ENCODE measurements at places on chromosomes 7 and 10. TPM values are rescaled to one million over a fixed set of nuclear protein-coding genes. Genes with fewer than 3 reads are reported as not detected.

- H3K27ac ChIP-seq: no peak overlapping the region
- no peaks in the 10 kb centered on the region for H3K27me3 ChIP-seq
- no peak overlapping the region for H3K4me3 ChIP-seq
- no peaks in the 10 kb centered on the region for H3K36me3 ChIP-seq
- peaks cover 4% of the 10 kb centered on the region for H3K4me1 ChIP-seq
Observed at GRCh38 chr7:50470250-50471163, 20.4 kb upstream of the FIGNL1 start.

DNA sequence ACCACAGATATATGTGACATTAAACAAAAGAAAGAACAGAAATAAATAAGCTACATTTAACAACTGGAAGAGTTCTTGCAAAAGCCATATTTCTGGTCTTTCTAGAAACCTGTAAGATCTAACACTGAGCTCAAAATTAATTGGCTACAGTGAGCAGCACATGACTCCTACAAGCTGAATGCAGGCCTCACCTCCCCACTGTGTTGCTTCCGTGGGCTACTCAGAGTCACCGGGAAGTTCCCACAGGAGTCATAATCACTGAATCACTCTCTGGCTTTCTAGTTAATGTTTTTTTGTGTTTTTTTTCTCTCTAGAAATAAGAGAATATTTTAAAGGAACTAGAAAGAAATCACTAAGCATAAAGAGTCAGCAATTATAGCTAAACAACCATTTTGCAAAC is 10.2 kb upstream of the MRPS24 start:
- no peak overlapping the region for H3K27ac ChIP-seq
- peaks cover 45% of the 10 kb centered on the region for H3K36me3 ChIP-seq
- H3K4me3 ChIP-seq: no peak overlapping the region
- H3K4me1 ChIP-seq: no peaks in the 10 kb centered on the region
- no peaks in the 10 kb centered on the region for H3K27me3 ChIP-seq
- DNase-seq: no peak

- no peak for DNase-seq
- no peak overlapping the region for H3K27ac ChIP-seq
- no peak overlapping the region for H3K4me3 ChIP-seq
- no peaks in the 10 kb centered on the region for H3K27me3 ChIP-seq
- no peaks in the 10 kb centered on the region for H3K36me3 ChIP-seq
Observed at GRCh38 chr10:77835669-77836086, 90.9 kb downstream of the DLG5 start.

GRCh38 chr7:43105521-43106120 is 6.8 kb upstream of the HECW1 start:
- DNase-seq: no peak
- peaks cover 9% of the 10 kb centered on the region for H3K27me3 ChIP-seq
- H3K4me3 ChIP-seq: no peak overlapping the region
- H3K36me3 ChIP-seq: no peaks in the 10 kb centered on the region

DNA sequence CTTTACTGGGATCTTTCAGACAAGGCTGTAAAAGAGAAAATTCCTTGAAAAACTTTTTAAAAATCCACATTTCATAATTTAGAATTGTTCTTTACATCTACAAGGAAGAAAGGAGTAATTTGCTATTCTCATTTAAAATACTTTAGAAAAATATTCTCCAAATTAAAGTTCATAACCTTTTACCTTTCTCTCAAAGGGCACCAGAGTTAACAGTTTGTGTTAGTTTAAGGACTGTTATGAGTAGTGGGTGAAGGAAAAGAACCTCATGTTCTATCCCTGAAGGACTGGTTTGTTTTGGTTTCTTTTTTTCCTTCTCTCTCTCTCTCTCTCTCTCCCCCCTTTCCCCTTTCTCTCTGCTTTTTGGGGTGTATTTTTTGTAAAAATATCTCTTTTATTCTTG is 4.1 kb downstream of the AGMO start:
- no peaks in the 10 kb centered on the region for H3K36me3 ChIP-seq
- H3K4me3 ChIP-seq: no peak overlapping the region
- H3K27me3 ChIP-seq: no peaks in the 10 kb centered on the region

GRCh38 chr10:3355536-3355935 is 183.0 kb upstream of the PITRM1 start:
- no peak overlapping the region for H3K27ac ChIP-seq
- H3K4me3 ChIP-seq: no peak overlapping the region
- H3K36me3 ChIP-seq: no peaks in the 10 kb centered on the region
- no peaks in the 10 kb centered on the region for H3K4me1 ChIP-seq
- no peak for DNase-seq

DNA sequence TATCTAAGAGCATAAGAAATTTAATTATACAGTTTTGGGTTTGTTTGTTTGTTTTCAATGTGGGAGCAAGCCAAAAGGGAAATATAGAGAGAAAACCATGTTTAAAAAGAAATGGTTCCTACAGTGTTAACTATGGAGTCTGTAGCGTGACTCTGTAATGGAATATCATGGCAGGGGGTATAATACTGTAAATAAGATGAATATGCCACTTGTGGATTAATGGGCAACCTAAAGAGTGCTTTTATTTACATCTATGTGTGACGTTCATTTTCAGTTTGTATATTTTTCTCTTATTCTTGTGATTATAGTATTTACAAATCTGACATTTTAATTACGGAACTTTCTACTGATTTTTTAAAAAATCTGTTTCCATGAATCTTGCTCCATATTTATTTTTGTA is 95.9 kb downstream of the POLL start:
- no peaks in the 10 kb centered on the region for H3K27me3 ChIP-seq
- no peaks in the 10 kb centered on the region for H3K36me3 ChIP-seq
- H3K27ac ChIP-seq: no peak overlapping the region
- H3K4me1 ChIP-seq: no peaks in the 10 kb centered on the region

DNA sequence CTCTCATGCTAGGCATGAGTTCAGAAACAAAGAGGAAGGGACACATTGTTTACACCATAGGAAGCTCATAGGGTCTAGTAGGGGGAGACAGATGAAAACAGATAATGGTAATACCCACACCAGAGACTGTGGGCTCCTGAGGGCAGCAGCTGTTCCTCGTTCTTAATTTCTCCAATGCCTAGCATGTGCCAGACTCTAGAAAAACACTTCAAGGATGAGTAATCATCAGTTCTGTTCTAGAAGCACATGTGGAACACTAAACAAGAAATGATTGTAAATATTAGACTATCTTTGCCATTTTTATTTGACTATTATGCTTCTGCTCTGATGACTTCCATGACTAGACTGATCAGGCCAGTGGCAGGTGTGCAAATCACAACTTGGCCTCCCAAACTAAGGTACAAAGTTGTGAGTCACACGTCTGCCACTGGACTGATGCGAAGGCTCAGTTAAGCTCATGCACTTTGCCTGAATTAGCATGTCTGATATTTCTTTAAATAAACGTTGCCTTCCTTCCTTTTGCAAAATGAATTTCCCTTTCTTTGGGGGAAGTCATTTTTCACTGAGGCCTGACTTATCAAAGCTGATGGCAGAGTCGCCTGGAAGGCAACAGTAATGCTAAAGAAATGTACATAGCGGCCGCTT is 89.2 kb upstream of the FGL2 start:
- no peaks in the 10 kb centered on the region for H3K27me3 ChIP-seq
- H3K27ac ChIP-seq: no peak overlapping the region
- no peak overlapping the region for H3K4me3 ChIP-seq
- H3K36me3 ChIP-seq: no peaks in the 10 kb centered on the region
- DNase-seq: no peak

DNA sequence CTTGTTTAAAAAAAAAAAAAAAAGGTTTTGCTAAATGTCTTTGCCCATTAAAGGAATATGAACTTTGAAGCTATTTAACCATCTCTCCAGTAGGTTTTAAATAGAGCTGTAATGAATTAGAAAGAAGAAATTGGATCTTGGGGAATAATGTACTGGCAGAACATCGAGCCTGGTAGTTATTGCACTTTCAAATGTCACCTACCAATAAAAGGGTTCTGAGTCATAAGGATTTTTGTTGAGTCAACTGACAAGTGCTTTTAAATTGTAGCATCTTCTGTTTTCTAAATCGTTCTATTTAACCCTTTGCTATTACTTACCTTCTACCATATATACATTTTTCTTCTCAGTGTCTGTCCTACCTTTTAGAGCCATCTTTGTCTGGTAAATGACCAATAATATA is 10.7 kb downstream of the CUTC start:
- no peak for DNase-seq
- H3K4me1 ChIP-seq: no peaks in the 10 kb centered on the region
- no peaks in the 10 kb centered on the region for H3K27me3 ChIP-seq
- no peak overlapping the region for H3K27ac ChIP-seq
- H3K4me3 ChIP-seq: no peak overlapping the region

DNA sequence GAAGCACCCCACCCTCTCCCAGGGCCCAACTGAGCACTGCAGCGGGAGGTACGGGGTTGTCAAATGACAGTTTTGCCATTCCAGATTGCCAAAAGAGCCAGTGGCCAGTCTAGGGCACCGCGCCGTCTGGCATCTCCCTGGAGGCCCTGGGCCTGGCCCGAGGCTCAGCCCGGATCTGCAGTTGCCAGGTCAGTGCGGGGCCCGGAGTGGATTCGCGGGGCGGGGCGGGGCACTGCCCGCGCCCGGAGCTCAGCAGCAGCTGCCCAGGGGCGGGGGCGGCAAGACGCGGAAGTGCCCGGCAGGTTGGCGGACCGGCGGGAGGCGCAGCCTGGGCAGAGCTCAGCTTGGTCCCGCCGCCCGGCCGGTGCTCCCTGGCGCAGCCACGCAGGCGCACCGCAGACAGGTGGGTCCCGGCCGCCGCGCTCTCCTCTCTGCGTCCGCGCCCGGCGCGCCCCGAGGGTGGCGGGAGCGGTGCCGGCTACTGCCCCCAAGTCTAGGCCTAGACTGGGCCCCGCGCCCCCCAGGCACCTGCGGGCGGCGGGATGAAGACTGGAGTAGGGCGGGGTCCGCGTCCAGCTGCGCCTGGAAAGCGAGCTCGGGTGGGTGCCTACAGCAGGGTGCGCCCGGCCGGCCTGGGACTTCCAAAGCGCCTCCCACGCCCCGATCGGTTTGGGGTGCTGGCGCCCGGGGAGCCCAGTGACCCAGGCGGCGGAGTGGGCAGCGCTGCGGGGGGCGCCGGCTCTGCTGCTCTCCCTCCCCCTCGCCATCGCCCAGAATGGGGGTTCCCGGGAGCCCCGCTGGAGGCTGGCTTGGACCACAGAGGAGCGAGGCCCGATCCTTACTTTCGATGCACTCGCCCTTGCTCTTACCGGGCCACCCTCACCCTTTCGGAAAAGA is at the start of gene IRF5:
TSS of gene IRF5 (plus strand) at position 281 of the 897 bp plus-strand sequence. CDS start 4,155 bp downstream, outside the sequence.
- H3K27me3 ChIP-seq: peaks cover 72% of the 10 kb centered on the region
- H3K36me3 ChIP-seq: no peaks in the 10 kb centered on the region
- peak within 1 kb of the TSS; percentile 34 for H3K4me3 ChIP-seq
- no peak for DNase-seq

The TMEM140 gene
- 4.3 TPM for total RNA-seq

The PRTFDC1 gene
- total RNA-seq: 9.1 TPM

The AOAH gene
- 23.5 TPM for total RNA-seq
